ENCODE measurements at places on chromosomes 3 and 15. TPM values are rescaled to one million over a fixed set of nuclear protein-coding genes. Genes with fewer than 3 reads are reported as not detected.

GRCh38 chr3:172104471-172105072, 65.2 kb downstream of the FNDC3B start:
- H3K27ac ChIP-seq: no peak overlapping the region
- peaks cover 72% of the 10 kb centered on the region for H3K4me1 ChIP-seq
- peak; percentile 63 for DNase-seq
- H3K27me3 ChIP-seq: no peaks in the 10 kb centered on the region

DNA sequence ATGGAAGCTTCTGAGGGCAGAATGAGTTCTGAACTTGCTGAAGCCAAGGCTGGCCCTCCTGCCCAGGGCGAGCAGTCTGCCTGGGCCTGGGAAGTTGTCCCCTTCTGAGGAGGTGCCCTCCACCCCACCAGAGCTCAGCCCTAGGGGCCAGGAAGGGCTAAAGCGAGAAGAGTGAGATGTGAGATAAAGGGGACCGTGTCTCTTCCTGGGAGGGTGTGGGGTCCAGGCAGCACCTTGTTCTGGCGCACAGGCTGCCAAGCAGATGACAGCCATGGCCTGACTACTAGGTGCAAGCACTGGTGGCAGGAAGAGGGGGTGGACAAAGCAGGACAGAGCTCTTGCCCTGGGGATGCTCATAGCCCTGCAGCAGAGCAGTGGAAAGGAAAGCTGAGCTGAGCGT, 3.7 kb downstream of the PAK6 start:
- peaks cover 8% of the 10 kb centered on the region for H3K4me1 ChIP-seq
- no peak overlapping the region for H3K4me3 ChIP-seq
- no peaks in the 10 kb centered on the region for H3K27me3 ChIP-seq
- no peak overlapping the region for H3K27ac ChIP-seq
- no peaks in the 10 kb centered on the region for H3K36me3 ChIP-seq
- DNase-seq: no peak

DNA sequence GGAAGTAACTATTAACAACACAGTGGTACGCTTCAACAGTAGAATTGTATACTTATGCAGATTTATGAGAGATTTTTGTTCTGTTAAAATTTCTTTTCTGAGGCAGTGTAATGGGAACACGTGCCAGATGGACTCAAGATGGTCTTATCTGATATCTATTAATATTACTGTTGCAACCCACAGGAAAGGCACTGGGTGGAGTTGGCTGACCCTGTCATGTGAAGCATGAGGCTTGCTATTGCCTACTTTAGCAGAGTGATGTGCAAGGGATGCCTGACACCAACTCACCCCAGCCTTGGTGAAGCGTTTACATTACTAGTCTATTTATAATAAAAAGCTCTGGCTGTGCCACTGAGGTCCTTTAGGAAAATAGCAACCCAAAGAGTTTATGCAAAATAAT, 19.8 kb upstream of the ARNT2 start:
- no peaks in the 10 kb centered on the region for H3K4me1 ChIP-seq
- H3K36me3 ChIP-seq: no peaks in the 10 kb centered on the region
- H3K27ac ChIP-seq: no peak overlapping the region
- DNase-seq: peak; percentile 16

SLC49A4 gene
- 26.3 TPM for total RNA-seq

DNA sequence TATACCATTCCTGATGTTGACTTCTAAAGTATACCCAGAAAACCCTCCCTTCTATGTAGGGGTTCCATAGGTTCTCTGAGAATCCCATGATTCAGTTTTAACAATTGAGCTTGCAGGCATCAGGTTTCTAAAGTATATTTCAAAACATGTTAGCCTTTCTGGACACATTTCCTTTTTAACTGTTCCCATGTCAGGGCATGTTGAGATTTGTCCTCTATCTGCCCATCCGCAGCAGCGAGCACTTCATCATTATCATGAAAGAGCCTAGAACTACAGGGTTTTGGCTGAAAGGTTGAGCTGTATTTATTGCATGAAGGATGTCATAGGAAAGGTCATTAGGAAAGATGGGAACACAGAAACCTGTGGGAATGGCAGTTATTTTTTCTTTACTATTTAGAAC, 201.1 kb upstream of the BHLHE40 start:
- H3K36me3 ChIP-seq: peaks cover 5% of the 10 kb centered on the region
- no peak overlapping the region for H3K27ac ChIP-seq
- H3K4me1 ChIP-seq: no peaks in the 10 kb centered on the region
- no peaks in the 10 kb centered on the region for H3K27me3 ChIP-seq
- no peak for DNase-seq

DNA sequence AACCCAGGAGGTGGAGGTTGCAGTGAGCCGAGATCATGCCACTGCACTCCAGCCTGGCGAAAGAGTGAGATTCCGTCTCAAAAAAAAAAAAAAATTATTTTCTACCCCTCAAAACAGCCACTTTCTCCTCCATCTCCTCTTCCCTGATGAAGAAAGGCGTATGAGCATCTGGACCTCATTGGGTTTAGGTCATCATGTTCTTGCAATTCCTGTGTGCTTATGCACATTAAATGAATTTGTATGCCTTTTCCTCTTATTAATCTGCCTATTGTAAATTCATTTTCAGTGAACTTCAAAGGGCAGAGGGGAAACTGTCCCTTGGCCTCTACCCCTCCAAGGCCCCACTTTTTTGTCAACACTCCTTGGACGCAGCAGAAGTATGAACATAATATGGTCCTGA, 117.8 kb downstream of the RPLP1 start:
- no peaks in the 10 kb centered on the region for H3K4me1 ChIP-seq
- H3K27me3 ChIP-seq: no peaks in the 10 kb centered on the region
- no peaks in the 10 kb centered on the region for H3K36me3 ChIP-seq
- no peak overlapping the region for H3K4me3 ChIP-seq

DNA sequence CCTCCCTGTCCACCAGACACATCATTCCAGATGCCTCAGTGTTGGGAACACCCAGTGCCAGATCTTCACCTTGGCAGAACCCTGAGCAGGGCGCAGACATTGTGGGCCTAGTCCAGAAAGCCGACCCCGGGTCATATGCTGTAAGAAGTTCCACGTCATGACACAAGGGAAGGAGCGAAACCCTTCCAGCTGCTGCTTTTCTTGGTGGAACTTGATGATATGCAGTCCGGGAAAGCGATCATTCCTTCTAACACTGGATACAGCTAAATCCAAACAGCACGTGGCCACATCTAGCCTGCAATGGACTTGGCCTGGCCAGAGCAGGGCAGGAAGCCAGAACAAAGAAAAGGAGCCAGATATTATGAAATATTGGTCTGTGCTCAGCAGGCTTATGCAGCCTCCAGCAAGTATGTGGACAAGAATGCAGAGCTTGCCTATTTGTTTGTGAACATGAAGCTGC, 22.0 kb downstream of the GASK1A start:
- H3K36me3 ChIP-seq: no peaks in the 10 kb centered on the region
- no peak overlapping the region for H3K4me3 ChIP-seq
- peak overlapping the region; percentile 39 for H3K27ac ChIP-seq
- peak; percentile 89 for DNase-seq

CHRM5 gene
- not detected for total RNA-seq

GRCh38 chr3:31064021-31064420, 169.6 kb upstream of the GADL1 start:
- H3K27ac ChIP-seq: no peak overlapping the region
- no peaks in the 10 kb centered on the region for H3K27me3 ChIP-seq
- no peaks in the 10 kb centered on the region for H3K4me1 ChIP-seq
- H3K4me3 ChIP-seq: no peak overlapping the region
- no peak for DNase-seq

GRCh38 chr3:11381563-11381962, 109.4 kb downstream of the ATG7 start:
- no peak overlapping the region for H3K4me3 ChIP-seq
- no peak overlapping the region for H3K27ac ChIP-seq
- DNase-seq: no peak

DNA sequence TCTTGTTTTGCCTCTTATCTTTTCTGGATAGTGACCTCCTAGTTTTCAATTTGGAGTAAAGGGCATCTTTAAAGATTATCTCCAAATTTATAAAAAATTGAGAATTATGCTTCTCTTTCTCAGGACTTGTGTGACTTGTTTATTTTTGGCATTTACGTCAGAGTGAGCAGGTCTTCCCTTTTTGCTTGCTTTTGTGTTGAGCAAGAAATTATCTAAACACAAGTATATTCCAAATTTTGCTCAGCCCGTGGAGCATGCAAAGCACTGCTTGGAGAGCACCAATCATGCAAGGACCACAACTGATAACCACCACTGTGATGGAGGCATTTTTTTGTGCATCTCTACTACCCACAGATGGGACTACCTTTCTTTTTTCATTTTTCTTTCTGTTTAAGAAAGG, 7.1 kb downstream of the SLC25A26 start:
- no peak overlapping the region for H3K4me3 ChIP-seq
- H3K4me1 ChIP-seq: peaks cover 10% of the 10 kb centered on the region
- no peaks in the 10 kb centered on the region for H3K36me3 ChIP-seq
- no peaks in the 10 kb centered on the region for H3K27me3 ChIP-seq
- no peak overlapping the region for H3K27ac ChIP-seq

CLDN1 gene
- total RNA-seq: 15.6 TPM

DNA sequence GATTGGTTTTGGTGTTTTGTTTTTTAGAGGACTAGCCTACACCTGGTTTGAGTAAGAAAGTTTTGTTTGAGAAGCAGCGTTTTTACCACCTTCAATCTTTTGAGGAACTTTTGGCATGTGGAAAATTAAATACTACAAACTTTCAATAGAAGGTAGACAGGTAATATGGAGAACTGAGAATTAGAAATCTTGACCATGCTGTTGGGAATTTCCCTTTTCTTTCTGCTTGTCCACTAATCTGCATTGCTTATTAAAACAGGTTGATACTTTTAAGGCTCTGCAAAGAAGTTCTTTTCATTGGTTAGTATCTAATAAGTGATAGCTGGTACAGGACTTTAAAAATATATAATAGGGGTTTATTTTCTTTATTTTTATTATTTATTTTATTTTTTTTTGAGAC, 31.9 kb downstream of the UBE2E1 start:
- no peaks in the 10 kb centered on the region for H3K36me3 ChIP-seq
- H3K4me1 ChIP-seq: no peaks in the 10 kb centered on the region
- H3K4me3 ChIP-seq: no peak overlapping the region
- no peaks in the 10 kb centered on the region for H3K27me3 ChIP-seq

DNA sequence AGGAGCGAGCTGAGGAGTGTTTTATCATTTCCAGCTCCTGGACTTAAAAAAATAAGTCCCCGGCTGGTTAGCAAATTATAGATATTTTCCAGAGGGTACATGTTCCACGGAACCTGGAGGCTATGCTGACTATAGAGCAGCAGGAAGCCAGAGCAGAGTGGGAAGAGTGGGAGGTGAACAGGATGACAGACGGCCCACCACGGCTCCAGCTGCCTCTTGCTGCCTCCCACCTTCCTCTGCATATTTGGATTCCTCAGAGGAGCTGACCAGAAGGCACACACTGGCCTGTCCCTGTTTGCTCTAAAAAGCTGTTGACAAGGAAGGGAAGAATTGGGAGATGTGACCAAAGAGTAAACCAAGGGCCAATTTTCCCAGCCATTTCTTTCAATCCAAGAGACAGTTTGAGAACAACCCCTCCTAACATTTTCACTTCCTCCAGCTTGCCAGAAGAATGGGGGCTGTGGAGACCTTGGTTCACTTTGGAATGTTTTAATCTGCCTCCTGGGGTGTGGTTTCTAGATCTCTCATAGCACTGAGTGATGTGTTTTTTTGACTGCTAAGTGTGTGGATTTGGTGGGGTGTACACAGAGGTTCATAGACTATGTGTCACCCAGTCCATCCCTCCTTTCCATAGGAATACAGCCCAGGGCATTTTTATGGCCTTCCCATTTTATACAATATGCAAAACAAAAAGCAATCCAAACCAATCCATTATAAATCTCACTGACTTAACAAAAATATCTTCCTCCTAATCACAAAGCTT, 36.8 kb downstream of the HGD start:
- no peak overlapping the region for H3K27ac ChIP-seq
- H3K36me3 ChIP-seq: no peaks in the 10 kb centered on the region
- no peak for DNase-seq
- peaks cover 7% of the 10 kb centered on the region for H3K4me1 ChIP-seq
- no peaks in the 10 kb centered on the region for H3K27me3 ChIP-seq

- H3K36me3 ChIP-seq: no peaks in the 10 kb centered on the region
- H3K4me3 ChIP-seq: no peak overlapping the region
- peaks cover 41% of the 10 kb centered on the region for H3K4me1 ChIP-seq
- no peaks in the 10 kb centered on the region for H3K27me3 ChIP-seq
- no peak for DNase-seq
Measured at GRCh38 chr3:136186846-136187245, 9.3 kb downstream of the MSL2 start.

ABHD17C gene
- 5.9 TPM for total RNA-seq

GRCh38 chr15:26729581-26729980, 43.3 kb downstream of the GABRB3 start:
- no peak overlapping the region for H3K4me3 ChIP-seq
- no peak for DNase-seq
- no peak overlapping the region for H3K27ac ChIP-seq

DNA sequence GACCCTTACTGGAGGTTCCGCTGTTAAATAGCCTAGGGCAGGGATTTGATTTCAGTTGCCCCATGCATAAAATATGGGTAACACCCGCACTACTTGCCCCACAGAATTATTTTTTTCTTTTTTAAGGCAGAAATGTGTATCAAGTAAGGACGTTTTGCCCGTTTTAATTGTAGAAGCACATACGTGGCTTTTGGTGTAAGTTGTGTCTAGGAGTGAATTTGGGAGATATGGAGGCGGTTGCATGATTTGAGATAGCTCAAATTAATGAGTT, 636 bp upstream of the LRRC58 start:
- H3K27me3 ChIP-seq: no peaks in the 10 kb centered on the region
- no peaks in the 10 kb centered on the region for H3K36me3 ChIP-seq
- H3K4me1 ChIP-seq: peaks cover 21% of the 10 kb centered on the region
- no peak for DNase-seq

PAK6 gene
- 29.9 TPM for total RNA-seq

GRCh38 chr3:16704941-16705340, 99.7 kb upstream of the DAZL start:
- no peak for DNase-seq
- no peak overlapping the region for H3K4me3 ChIP-seq
- no peaks in the 10 kb centered on the region for H3K36me3 ChIP-seq
- no peak overlapping the region for H3K27ac ChIP-seq
- no peaks in the 10 kb centered on the region for H3K27me3 ChIP-seq

GRCh38 chr3:134373271-134374104, 759 bp downstream of the AMOTL2 start:
- H3K27me3 ChIP-seq: no peaks in the 10 kb centered on the region
- peak; percentile 72 for DNase-seq
- peaks cover 47% of the 10 kb centered on the region for H3K4me1 ChIP-seq
- peak overlapping the region; percentile 85 for H3K4me3 ChIP-seq
- H3K36me3 ChIP-seq: no peaks in the 10 kb centered on the region

PAQR5 gene
- 78.2 TPM for total RNA-seq

- no peaks in the 10 kb centered on the region for H3K27me3 ChIP-seq
- no peaks in the 10 kb centered on the region for H3K36me3 ChIP-seq
- DNase-seq: no peak
- no peak overlapping the region for H3K4me3 ChIP-seq
Measured at GRCh38 chr3:40801284-40801741, 276.6 kb downstream of the ZNF621 start.

DZIP1L gene
- total RNA-seq: 4.8 TPM

CYP19A1 gene
- 0.52 TPM for total RNA-seq

All from adrenal gland (tissue), 19 donors.